CD4-positive, alpha-beta T cell treated with Interleukin-12 subunit alpha and Interleukin-12 subunit beta, for 1 hour (primary cell): ENCODE measurements at places on chromosomes 1 and 21.

GRCh38 chr1:67439277-67440029 is 9.3 kb upstream of the SERBP1 start:
- DNase-seq, result no peak

DNA sequence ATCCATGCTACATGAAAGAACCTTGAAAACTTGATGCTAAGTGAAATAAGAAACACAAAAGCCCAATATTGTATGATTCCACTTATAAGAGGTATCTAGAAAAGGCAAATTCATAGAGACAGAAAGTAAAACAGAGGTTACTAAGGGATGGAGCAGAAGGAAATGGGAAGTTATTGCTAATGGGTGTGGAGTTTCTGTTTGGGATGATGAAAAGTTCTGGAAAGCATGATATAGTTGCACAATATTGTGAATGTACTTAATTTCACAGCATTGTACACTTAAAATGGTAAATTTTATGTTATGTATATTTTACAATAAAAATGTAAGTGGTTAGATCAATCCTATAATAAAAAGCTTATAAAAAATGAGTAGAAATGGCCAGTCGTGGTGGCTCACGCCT is 1.6 kb upstream of the NECAP2 start:
- DNase-seq, result no peak

DNA sequence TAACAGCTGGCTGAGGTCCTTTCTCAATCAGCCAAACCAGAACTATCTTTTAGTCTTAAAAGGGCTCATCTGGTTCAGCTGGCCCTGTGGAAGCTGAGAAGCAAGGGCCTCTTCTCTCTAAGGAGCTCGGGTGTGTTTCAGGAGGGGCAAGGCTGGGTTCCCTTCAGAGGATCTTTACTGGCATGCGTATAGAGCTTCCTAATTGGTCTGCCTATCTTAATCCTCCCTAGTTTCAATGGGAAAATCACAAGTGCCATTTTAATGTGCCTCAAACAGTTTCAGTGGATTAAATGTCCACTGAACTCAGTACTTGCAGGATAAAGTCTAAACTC is 81.5 kb upstream of the LBR start:
- DNase-seq, result no peak

- DNase-seq, result no peak
Measured at GRCh38 chr21:44087426-44088400, 19.5 kb upstream of the PWP2 start.

GRCh38 chr1:114428083-114428754 is 82.8 kb downstream of the TRIM33 start:
- peak; percentile 39 for DNase-seq

DNA sequence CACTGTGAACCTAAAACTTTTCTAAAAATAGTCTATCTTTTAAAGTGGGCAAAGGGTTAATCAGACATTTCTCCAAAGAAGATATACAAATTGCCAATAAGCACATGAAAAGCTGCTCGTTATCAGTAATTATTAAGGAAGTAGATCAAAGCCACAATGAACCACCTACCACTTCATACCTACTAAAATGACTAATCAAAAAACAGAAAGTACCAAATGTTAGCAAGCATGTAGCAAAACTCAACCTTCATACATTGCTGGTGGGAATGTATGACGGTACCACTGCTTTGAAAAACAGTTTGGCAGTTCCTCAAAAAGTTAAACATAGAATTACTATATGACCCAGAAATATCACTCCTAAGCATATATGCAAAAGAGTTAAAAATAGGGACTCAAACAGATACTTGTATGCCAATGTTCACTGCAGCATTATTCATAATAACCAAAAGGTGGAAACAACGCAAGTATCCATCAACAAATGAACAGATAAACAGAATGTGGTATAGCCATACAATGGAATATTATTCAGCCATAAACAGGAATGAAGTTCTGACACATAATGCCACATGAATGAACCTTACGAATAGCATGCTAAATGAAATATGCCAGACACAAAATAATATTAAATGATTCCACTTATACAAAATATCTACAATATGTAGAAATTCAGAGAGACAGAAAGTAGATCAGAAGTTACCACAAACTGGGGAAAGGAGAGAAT is 21.1 kb downstream of the CDC42BPA start:
- DNase-seq, result no peak

GRCh38 chr1:207051191-207051943 is at the start of gene YOD1:
TSS of gene YOD1 (minus strand) at chr1:207051208. CDS start at chr1:207051030, 178 bp downstream.
- DNase-seq, result no peak

DNA sequence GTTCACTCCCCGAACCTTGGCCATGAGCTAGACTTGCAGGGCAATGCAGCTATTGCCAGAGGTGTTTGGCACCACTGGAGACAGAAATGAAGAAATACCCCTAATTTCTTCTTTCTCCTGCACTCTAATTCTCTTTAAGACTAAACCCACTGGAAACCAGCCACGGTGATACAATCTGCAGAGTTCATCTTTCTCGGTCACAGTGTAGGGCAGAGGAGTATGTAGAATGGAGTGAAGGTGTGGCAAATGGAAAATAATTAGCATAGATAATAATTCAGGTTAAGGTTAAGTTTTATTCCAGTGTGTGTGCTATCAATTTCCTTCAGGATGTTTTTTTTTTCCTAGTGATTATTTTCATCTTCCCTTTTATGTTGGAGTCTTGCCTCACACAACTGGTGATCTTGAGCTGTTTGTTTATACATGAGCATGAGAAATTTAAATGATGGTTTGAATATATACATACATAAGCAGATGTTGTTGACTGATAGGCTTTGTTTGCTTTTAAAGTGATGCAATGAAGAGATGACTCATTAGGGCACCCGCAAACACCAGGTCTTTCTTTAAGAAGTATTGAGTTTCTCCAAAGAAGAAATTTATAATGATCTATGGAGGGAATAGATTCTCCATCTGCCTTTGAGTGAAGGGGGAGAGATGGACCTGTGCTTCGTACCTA is 81.9 kb downstream of the SPATA17 start:
- no peak for DNase-seq

DNA sequence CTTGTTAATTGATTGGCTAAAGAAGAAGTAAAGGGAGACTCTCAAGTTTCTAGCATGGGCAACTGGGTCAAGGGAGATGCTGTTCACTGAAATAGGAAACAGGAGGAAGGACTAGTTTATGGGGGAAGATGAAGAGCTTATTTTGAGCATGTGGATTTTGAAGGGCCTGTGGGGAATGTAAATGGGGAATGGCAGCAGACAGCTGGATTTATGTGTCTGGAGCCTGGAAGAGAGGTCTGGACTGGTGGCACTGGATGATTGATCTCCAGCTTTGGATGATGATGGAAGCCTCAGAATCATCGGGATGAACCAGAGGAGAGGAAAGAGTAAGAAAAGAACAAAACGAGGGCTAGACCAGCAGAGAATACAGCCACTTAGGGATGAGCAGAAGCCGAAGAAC is 54.9 kb upstream of the ENAH start:
- no peak for DNase-seq

DNA sequence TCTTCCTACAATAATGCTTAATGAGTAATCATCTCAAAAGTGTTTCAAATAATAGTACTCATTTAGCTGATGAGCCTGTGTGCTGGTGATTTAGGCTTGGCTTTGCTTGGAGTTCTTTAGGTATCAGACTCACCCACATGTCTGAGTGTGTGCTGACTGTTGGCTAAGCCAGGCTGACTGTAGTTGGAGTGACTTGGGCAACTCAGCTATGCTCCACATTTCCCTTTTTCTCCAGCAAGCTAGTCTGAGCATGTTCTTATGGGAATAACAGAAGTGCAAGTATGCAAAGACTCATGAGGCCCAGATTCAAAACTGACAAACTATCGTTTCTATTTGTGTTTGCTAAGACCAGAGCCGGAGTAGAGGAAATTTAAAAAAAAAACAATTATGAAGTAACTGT is 99.0 kb upstream of the ADGRL4 start:
- no peak for DNase-seq

- DNase-seq, result no peak
Measured at GRCh38 chr1:98203466-98203865, 282.6 kb upstream of the DPYD start.

- no peak for DNase-seq
Measured at GRCh38 chr1:162904579-162904978, 43.6 kb upstream of the CCDC190 start.

GRCh38 chr1:9278116-9278515 is 14.6 kb upstream of the SPSB1 start:
- no peak for DNase-seq

DNA sequence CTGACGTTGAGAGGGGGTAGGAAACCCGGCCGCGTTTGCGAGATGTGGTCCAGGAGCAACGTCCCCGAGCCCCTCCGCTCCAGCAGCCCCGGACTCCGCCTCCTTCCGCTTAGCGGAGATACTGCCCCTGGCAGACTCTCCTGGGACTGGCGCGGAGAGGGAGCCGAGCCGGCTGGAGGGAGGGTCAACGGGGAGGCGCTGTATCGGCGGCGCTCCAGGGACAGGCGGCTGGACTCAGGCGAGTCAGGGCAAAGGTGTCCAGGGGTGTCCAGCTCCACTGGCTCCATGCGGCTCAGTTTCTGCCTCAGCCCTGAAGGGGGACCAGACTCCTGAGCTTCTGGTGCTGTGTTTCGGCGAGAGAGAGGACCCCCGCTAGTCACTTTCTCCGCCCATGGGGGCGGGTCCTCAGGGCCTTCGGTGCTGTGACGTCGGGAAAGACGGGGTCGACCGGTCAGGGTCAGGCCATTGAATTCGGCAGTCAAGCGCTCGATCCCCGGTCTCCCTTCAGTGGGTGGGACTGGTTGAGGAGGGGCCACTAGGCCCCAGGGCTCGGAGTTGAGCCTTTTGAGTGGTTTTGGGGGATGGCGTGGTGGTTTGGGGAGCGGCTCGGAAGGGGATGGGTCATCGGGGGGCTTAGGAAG is 2.8 kb upstream of the LIX1L start:
- DNase-seq, result peak; percentile 52

- DNase-seq, result peak; percentile 10
Measured at GRCh38 chr1:158830904-158831507, at the start of gene MNDA. TSS of gene MNDA (plus strand) at chr1:158831351. CDS start at chr1:158842154, 10,803 bp downstream.

DNA sequence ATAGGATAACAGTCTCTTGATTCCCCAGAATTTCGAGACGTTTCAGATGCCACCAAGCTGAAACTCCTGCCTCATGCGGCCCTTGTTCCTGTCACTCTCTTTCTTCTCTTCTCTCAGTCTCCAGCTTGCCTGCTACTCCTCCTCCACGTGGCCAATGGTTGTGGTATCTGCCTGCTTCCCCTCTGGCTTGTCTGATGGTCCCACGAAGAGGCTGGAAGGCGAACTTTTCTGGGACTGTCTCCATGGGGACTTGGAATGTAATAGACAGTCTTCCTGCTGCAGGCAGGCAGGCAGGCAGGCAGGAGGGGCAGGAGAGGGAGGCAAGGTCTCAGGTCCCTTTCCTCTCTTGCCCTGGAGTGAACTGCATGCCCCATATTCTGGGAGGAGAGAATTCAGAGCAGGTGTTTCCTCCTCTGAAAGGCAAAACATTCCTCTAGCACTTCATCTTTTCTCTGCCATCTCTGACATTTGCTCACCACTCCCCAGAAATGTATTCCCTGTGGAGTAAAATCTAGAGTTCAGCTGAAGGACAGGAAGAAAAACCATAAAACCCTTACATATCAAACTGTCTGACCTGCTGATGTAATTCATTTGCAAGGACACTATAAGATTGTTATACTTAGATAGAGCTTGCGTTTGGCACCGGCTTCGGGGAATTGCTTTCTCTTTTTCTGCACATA is 64.1 kb upstream of the GNG12 start:
- no peak for DNase-seq

GRCh38 chr1:234562334-234562733 is 47.6 kb downstream of the IRF2BP2 start:
- no peak for DNase-seq

DNA sequence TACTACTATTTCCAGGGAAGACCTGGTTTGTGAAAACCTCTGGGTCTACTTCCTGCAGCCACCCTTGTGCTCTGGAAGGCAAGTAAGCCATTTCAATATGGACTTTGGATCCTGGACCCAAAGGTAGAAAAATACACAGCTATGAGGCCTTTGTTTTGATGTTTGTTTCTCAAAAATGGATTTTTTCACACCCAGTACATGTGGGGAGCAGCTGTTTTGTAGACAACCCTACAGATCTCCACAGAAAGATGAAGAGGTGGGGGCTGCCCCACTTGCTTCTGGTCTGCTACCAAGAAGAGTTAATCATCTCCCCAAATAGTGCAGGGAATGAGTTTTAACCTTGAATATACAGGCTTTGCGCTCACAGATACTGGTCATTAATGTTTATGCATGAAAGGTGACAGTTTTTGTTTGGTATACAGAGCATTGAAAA is 29.2 kb downstream of the ZNF281 start:
- no peak for DNase-seq

DNA sequence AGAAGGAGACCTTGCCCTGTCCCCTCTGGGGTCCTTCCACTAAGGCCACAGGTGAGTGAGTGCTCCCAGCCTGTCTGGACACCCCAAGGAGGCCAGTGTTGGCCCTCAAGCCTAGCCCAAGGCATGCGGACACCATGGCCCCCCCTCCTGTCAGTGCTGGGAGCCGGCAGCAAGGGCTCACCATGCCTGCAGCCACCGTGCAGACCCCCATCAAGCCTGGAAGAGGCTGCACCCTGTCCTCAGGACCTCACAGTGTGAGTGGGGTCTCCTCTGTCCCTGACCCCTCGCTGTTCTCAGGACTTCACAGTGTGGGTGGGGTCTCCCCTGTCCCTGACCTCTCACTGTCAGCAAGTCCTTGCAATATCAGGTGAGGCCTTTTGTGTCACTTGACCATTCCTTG is 33.2 kb upstream of the PRSS38 start:
- DNase-seq, result no peak

- no peak for DNase-seq
Measured at GRCh38 chr1:234281826-234282489, 91.3 kb upstream of the COA6 start.

- no peak for DNase-seq
Measured at GRCh38 chr21:31203431-31204054, 140.5 kb downstream of the TIAM1 start.

DNA sequence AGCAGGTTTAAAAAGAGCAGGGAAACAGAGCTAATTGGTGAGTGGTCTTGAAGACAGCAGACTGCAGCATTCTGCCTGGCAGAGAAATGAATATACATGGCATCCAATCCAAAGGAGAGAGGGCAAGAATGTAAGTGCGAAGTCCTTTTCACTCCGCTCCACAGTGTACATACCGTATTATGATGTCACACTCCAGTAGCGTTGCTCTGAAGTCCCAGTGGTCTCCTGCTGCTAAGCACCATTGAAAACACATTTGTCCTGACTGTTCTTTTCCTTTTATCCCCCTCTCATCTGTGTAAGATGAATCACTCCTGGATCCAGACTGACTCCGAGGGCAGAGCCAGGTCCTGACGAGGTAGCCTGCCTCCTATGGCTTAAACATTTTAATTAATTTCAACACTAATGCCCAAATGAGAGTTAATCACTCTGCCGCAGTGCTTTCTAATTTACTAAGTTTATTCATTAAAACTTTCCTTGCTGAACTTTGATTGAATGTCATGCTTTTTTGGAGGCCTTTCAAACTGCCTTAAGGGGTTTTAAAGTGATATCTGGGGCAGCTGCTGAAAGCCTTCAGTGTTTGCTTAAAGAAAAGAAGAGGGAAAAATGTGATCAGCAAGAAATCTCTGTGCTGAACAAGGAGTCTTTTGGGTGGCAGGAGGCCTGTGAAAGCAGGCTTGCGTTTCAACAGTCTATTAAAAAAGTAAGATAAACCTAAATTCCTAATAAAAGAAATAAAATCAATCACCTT is 227.2 kb downstream of the ATG4C start:
- no peak for DNase-seq
